NCI-H2171 treated with DMSO at 0.1 percent for 48 hours (cell line): ENCODE measurements at places on chromosomes 4 and X.

DNA sequence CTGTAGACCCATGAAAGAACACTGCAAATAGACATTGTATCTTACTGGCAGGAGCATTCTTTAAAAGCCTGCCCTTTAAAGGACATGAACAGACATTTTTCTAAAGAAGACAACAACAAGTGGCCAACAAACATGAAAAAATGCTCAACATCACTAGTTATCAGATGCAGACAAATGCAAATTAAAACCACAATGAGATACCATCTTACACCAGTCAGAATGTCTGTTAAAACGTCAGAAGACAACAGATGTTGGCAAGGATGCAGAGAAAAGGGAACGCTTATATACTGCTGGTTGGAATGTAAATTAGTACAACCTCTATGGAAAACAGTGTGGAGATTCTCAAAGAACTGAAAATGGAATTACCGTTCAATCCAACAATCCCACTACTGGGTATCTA lies 77.2 kb downstream of the ATP10D start:
- DNase-seq: no peak

GRCh38 chr4:167088115-167088514 lies 146.2 kb downstream of the SPOCK3 start:
- DNase-seq: no peak

- DNase-seq: no peak
Measured at GRCh38 chr4:80454556-80454955, 119.0 kb downstream of the CFAP299 start.

DNA sequence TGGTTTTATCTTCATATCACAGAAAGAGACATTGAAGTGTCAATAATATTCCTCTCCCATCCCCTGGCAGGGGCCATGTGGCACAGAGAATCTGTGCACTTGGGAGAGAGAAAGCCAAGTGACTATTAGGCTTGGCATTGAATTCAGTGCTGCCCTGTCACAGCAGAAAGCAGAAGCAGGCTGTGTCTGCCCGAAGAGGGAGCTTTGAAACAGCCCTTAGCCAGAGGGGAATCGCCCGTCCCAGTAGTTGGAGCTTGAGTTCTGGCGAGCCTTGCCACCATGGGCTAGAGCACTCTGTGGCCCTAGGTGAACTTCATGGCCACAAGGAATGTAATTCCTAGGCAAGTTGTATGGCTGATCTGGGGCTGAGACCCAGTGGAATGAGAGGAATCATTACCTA lies 282.5 kb upstream of the PCDH10 start:
- no peak for DNase-seq

- no peak for DNase-seq
Measured at GRCh38 chr4:179095585-179096221, 1653.5 kb upstream of the AGA start.

DNA sequence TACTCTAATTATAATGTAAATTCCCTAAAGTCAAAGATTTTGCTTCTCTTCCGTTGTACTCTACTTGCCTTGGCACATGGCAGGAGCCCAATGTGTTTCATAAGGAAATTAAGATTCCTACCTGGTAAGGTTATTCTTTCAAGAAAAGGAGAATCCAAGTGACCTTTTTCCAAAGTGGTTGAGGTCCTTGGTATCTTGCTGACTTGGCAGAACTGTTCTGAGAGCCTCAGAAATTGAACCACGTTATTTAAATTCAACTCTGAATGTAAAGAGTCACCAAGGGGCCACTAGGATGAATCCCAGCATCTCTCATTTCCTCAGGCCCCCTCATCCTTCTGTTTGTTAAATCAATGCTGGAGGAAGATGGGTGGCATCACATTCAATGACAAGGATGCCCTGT lies 418.2 kb upstream of the MAGEB2 start:
- no peak for DNase-seq

GRCh38 chrX:82748906-82749505 lies 759.1 kb upstream of the POU3F4 start:
- no peak for DNase-seq

DNA sequence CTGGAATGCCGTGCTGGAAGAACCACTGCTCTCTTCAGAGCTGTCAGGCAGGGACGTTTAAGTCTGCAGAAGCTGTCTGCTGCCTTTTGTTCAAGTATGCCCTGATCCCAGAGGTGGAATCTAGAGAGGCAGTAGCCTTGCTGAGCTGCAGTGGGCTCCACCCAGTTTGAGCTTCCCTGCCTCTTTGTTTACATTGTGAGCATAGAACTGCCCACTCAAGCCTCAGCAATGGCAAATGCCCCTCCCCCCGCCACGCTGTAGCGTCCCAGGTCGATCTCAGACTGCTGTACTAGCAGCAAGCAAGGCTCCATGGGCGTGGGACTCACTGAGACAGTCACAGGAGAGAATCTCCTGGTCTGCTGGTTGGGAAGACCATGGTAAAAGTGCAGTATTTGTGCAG lies 34.8 kb upstream of the MUC7 start:
- DNase-seq: no peak

- no peak for DNase-seq
Measured at GRCh38 chr4:168272488-168272887, 46.1 kb downstream of the DDX60 start.

GRCh38 chr4:114271031-114271430 lies 291.6 kb upstream of the ARSJ start:
- DNase-seq: no peak

GRCh38 chr4:58983887-58984286 lies 1873.7 kb upstream of the IGFBP7 start:
- no peak for DNase-seq

GRCh38 chrX:155070663-155070974 lies 317 bp downstream of the CMC4 start:
- DNase-seq: no peak

GRCh38 chr4:84582302-84582987 lies 482 bp upstream of the CDS1 start:
- DNase-seq: peak; percentile 75

GRCh38 chr4:89110986-89111832 lies at the start of gene TIGD2:
TIGD2 (plus strand) TSS chr4:89111533; CDS start chr4:89112975, 1,442 bp downstream.
- peak; percentile 74 for DNase-seq

DNA sequence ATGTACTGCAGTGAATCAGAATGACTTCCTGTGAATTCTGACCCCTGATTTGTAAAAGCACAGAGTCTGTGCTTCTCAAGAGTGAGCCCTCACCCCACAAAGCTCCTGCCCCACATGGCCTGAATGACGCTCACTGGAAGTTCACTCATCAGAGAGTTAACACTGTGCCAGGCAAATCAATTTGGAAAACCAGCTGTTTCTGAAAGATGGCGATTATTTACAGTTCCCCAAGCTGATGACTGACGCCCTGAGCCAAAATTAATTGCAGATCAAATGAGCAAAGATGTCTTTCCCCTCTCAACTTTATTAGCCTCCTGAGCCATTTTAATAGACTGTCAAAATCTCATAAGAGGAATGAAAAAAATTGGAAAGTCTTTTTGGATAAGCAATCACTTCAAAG lies 118.0 kb downstream of the SLC2A9 start:
- DNase-seq: peak; percentile 62

DNA sequence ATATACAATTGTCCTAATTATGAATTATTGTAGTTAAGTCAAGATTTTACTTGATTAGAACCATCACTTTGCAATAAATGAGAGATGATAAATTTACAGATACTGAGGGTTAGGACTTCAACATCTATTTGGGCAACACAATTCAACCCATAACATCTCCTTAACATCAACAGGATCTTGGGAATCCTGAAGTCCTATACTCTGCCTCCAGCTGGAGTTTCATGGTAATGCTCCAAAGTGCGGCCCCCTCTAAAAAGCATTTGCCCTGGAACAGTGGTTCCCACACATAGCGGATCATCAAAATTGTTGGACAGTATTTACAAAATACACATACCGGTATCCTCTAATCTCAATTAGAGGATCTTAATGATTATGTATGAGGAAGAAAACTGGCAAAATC lies 618.6 kb downstream of the CENPC start:
- DNase-seq: no peak

DNA sequence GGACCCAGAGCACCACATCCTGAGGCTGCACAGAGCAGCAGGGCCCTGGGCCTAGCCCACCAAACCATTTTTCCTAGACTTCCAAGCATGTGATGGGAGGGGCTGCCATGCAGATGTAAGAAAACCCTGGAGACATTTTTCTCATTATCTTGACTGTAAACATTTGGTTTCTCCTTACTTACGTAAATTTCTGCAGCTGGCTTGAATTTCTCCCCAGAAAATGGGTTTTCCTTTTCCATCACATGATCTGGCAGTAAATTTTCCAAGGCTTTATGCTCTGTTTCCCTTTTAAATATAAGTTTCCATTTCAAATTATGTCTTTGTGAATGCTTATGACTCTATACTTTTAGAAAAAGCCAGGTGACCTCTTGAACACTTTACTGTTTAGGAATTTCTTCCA lies 945.9 kb upstream of the NDST4 start:
- DNase-seq: no peak

- DNase-seq: no peak
Measured at GRCh38 chr4:48370260-48371134, 29.2 kb downstream of the SLAIN2 start.

GRCh38 chr4:159103384-159103990 lies 608 bp downstream of the RAPGEF2 start:
- no peak for DNase-seq

- DNase-seq: no peak
Measured at GRCh38 chrX:10653302-10653701, 32.9 kb upstream of the MID1 start.

DNA sequence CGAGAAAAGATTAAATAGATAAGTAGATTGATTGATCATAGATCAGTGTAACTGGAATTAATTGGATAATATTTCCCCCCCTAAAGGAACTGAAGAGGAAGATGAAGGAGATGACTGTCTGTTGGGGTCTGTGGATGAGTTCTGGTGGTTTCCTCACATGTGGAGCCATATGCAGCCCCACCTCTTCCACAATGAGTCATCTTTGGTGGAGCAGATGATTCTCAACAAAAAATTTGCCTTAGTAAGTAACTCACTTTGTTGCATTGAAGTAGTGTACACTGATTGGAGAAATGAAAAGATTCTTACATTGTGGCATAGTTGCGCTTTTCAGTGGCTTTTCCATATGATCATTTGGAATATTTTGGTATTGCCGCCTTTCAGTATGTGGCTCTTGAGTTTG lies 80.4 kb downstream of the NDST3 start:
- no peak for DNase-seq

- DNase-seq: peak; percentile 2
Measured at GRCh38 chr4:172892300-172892699, 276.3 kb upstream of the GALNT7 start.

DNA sequence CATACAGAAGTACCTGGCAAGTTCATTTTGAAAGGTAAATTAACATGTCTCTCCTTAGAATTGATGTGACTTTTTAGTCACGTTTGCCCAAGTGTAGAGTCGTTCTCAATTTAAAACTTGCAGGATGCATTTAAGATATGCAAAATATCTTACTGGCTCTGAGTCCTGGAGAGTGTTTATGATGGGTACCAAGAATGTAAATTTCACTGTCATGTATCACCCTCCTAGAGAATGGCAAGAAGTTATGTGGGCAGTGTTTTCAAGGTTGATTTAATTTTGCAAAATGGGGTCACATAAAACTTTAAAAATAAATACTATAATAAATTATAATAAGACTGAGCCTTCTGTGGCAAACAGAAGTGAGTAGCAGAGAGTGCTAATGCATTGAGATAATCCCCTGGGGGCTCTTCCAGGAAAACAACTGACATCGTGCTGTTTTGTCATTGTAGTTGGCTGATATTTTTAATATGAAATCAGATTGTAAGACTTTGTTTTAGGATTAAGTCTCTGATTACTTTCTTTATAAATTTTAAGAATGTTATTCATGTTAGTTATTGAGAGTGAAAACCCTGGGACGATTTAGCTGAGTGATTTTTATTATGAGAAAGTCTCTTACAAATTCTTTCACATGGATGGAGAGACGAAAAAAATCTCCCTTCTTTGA lies 103.0 kb downstream of the AFF1 start:
- DNase-seq: peak; percentile 27

GRCh38 chr4:88204882-88205281 lies 46.4 kb upstream of the ABCG2 start:
- no peak for DNase-seq

GRCh38 chr4:1198098-1198844 lies 25.9 kb upstream of the SPON2 start:
- DNase-seq: no peak

- DNase-seq: no peak
Measured at GRCh38 chr4:32374206-32374605, 1654.0 kb downstream of the PCDH7 start.

DNA sequence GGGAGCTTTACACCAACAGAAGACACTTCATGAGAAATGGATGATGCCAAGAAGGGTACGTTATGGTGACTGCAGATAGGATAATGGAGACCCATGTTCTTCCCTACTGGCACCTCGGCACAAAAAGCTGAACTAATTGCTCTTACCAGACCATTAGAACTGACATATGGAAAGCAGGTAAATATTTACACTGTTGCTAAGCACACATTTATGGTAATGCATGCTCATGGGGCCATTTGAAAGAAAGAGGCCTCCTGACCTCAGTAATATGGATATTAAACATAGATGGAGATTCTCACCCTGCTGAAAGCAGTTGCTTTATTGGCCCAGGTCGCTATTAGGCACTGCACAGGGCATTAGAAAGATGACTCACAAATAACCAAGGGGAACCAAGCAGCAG lies 1759.6 kb downstream of the C4orf33 start:
- peak; percentile 54 for DNase-seq

DNA sequence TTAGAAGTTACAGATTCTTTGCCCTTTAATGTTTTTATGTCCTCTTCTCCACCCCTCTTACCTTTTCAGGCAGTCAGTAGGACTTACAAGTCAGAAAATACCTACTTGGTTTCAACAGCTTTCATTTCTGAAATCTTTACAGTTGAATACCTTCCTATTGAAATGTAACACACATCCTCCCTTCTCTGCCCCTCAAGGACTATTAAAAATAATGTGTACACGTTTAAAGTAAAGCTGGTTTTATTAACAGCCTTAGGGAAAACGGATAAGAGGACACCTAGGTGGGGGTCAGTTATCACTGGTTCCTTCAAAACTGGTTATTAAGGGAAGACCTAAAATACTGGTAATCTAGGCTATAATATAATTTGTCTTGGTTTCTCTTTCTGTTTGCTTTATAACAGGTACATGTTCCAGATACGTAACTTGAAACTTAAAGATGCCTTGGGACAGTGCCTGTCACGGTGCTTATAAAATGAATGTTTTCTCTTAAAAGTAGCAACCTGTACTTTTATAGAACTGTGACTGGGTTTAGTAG lies 1.8 kb downstream of the CCSER1 start:
- DNase-seq: no peak

DNA sequence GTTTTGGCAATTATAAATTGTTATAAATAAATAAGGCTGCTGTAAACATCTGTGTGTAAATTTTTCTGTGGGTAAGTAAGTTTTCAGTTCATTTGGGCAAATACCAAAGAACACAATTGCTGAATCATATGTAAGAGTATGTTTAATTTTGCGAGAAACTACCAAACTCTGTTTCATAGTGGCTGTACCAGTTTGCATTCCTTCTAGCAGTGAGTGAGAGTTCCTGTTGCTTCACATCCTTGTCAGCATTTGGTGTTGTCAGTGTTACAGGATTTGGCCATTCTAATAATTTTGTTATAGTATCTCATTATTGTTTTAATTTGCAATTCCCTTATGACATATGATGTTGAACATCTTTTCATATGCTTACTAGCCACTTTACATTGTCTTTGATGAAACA lies 48.4 kb downstream of the ARFIP1 start:
- no peak for DNase-seq
